ENCODE measurements at places on chromosomes 7 and 10. TPM values are rescaled to one million over a fixed set of nuclear protein-coding genes. Genes with fewer than 3 reads are reported as not detected.

- H3K4me3 ChIP-seq: no peak overlapping the region
- no peak overlapping the region for H3K27ac ChIP-seq
- DNase-seq: no peak
- no peaks in the 10 kb centered on the region for H3K27me3 ChIP-seq
- H3K4me1 ChIP-seq: no peaks in the 10 kb centered on the region
Measured at GRCh38 chr7:50824882-50825281, 42.2 kb upstream of the GRB10 start.

DNA sequence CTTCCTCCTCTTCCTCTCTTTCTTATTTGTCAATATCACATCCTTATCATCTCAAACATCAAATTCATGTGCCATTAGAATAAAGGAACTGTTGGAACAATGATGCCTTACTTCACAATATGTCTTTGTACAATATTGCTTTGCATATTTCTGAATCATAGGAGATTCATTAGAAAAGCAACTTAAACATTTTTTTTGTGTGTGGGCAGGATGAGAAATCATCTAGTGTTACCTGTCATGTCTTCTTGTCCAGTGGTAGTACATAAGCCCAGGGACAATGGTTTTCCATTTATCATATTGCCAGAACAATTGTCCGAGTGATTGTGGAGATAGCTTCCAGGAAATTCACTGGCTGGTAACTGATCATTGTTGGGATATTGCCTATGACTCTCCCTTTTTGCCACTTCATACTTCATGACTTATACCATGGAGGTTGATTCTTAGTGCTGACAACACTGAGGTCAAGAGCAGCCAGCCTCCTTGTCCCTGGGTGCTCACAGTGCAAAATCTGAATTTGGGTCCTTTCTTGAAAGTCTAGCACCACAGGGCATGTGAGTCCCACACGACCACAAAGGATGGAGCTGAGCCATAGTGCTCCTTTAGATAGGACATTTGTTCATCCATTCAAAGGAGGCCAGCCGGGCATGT lies 215.0 kb downstream of the MDFIC start:
- no peaks in the 10 kb centered on the region for H3K36me3 ChIP-seq
- no peaks in the 10 kb centered on the region for H3K27me3 ChIP-seq
- no peak overlapping the region for H3K4me3 ChIP-seq
- H3K27ac ChIP-seq: no peak overlapping the region
- DNase-seq: no peak
- peaks cover 27% of the 10 kb centered on the region for H3K4me1 ChIP-seq

- H3K27ac ChIP-seq: no peak overlapping the region
- peaks cover 12% of the 10 kb centered on the region for H3K4me1 ChIP-seq
- DNase-seq: no peak
- no peaks in the 10 kb centered on the region for H3K36me3 ChIP-seq
- H3K4me3 ChIP-seq: no peak overlapping the region
- no peaks in the 10 kb centered on the region for H3K27me3 ChIP-seq
Measured at GRCh38 chr10:114068054-114068707, 24.5 kb downstream of the ADRB1 start.

GRCh38 chr10:113422371-113422770 lies 130.5 kb upstream of the HABP2 start:
- H3K4me3 ChIP-seq: no peak overlapping the region
- no peaks in the 10 kb centered on the region for H3K36me3 ChIP-seq
- H3K27ac ChIP-seq: no peak overlapping the region
- H3K4me1 ChIP-seq: no peaks in the 10 kb centered on the region
- no peak for DNase-seq
- no peaks in the 10 kb centered on the region for H3K27me3 ChIP-seq

GRCh38 chr10:100687143-100688003 lies 58.0 kb upstream of the PAX2 start:
- peaks cover 27% of the 10 kb centered on the region for H3K27me3 ChIP-seq
- no peak overlapping the region for H3K4me3 ChIP-seq
- H3K27ac ChIP-seq: no peak overlapping the region
- no peaks in the 10 kb centered on the region for H3K36me3 ChIP-seq
- no peaks in the 10 kb centered on the region for H3K4me1 ChIP-seq

GRCh38 chr10:43071865-43072650 lies 4.8 kb upstream of the RET start:
- no peaks in the 10 kb centered on the region for H3K27me3 ChIP-seq
- no peak overlapping the region for H3K4me3 ChIP-seq
- H3K4me1 ChIP-seq: no peaks in the 10 kb centered on the region
- no peak for DNase-seq
- H3K27ac ChIP-seq: no peak overlapping the region
- no peaks in the 10 kb centered on the region for H3K36me3 ChIP-seq

Gene MICALL2
- 3.3 TPM for total RNA-seq

Gene FAM25C
- not detected for total RNA-seq

Gene SERPINE1
- 0.20 TPM for total RNA-seq

Gene COX19
- total RNA-seq: 46.2 TPM

Gene PRRT4
- total RNA-seq: 0.52 TPM
